ENCODE measurements at places on chromosomes 6 and 20.

DNA sequence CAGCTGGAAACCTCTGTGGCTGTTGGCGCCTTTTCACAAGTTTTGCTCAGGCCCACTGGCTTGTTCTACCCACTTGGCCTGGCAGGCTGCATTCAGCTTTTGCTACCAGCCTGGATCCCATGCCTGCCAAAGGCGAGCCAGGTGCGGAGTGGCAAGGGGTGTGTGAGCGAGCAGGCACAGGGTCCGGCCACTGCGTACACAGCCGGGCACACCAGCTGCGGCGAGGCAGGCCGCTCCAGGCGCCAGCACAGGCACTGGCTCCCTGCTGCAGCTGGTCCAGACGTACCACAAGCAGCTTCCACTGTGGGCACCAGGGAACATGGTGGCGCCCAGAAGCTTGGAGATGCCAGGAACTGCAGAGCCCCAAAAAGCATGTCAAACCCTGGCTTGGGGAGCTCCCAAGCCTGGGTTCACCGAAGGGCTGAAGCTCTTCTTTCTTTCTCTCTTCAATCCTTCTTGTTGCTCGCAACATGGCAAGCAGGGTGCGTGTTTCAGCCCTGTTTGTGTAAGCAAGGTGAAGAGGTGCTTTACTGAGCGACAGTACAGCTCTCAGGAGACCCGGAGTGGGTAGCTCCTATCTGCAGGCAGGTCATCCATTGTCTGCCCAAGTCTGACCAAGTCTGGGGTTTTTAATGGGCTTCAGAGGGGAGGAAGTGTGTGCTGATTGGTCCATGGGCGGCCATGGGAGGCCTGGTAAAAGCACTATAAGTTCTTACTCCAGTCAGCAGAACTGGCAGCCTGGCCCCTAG, 32.6 kb upstream of the GRM4 start:
- DNase-seq = no peak

GRCh38 chr6:163348789-163349680, 65.5 kb upstream of the QKI start:
- no peak for DNase-seq

DNA sequence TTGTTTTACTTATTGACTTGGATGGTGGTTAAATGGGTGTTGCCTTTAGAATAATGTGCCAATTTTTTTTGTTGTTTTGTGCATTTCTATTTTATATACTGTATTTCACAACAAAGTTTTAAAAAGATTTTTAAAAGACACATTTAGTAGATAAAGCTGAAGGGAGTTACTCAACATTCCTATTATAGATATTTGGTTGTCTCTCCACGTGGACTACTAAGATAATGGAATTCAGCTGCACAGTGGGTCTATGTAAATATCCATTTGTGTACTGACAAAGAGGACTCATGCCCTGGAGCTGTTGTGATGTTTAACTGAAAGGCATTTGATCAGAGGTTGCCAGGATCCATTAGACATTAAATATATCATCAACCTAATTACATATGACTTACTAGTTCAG, 23.2 kb upstream of the FAM135A start:
- no peak for DNase-seq

DNA sequence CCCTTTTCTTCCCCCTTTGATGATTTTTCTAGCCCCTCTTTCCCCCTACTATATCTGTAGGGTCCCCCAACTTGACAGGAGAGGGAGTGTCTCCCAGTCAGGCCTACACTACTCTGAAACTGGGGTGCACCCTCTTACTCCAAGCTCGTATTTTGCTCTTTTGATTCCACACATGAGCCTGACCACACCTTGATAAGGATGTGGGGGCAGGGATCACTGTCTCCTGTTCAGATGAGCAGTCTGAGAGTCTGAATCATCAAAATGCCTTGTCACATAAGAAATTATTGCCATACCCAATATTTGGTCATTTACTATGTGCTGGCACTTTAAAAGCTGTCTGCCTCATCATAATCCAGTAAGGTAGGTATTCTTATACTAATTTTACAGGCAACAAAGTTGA, 15.9 kb downstream of the PNPLA1 start:
- no peak for DNase-seq

DNA sequence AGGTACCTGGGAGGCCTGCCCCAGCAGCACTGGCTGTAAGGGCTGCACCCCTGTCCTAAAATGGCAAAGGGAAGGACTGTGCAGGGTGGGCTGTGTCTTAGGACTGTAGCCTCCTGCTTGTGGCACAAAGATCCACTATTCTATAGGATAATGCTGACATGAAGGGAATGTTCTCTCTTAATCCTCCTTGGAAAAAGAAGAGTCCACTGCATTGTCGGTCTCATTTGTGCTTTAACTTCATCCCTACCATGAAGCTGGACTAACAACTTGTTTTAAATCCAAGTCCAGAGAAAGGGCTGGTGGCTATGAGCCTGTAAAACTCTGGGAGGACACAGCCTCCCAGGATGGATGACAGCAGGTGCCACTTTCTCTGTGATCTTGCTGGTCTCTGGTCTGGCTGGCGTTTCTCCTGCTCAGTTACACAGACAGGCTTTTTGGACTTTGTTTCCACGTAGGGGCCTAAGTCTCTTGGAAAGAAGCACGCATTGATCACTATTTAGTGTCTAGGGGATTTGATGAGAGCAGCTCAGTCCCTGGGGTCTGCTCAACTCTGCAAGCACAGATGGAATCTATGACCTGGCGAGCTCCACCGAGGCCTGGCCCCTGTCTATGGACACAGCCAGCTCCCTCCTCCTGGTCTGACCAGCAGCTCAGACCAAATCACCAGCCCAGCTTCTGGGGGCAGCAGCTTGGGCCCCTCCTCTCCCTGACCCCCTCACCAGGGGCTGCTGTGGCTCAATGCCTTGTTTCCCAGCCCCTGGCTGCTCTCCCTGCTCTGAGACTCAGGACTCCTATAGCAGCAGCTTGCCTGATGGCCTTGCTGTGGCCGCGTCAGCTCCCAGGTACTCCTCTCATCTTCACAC, 4.8 kb downstream of the CST3 start:
- DNase-seq = no peak

- DNase-seq = no peak
Measured at GRCh38 chr20:20518263-20518662, 150.4 kb downstream of the INSM1 start.

GRCh38 chr6:84019842-84020211, 13.7 kb upstream of the MRAP2 start:
- DNase-seq = no peak

DNA sequence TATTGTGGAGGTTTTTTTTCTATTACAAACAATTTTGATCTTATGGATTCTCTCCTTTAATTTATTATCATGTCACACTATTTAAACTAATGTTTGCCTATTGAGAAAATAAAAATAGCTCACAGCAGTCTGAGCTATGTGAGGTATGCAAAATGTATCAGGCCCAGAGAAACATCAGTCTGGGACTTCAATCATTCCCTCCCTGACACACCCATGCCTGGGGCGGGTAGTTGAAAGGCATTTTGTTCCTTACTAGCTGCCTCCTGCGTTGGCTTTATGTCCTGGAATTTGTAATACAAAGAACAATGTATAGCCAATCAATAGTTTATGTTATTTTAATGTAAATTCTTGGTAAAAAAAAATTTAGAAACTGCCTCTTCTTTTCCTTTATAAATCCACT, 403.3 kb downstream of the EPM2A start:
- no peak for DNase-seq

DNA sequence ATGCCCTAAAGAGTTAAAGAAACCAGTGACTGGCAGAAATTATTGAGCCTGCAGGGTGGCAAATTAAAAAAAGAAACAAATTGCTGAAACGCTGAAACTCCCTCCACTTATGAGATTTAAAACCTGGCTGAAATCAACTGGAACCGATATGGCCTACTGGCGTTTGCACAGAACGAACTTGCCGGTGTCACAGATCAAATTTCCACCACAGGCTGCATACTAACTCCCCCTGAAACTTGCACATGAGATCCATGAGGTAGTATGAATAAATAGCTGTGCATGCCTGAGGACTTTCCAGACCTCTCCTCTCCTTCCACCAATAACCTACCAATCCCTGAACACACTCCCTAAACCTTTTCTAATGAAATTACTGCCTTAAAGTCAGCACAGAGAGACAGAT, 150.4 kb downstream of the RNGTT start:
- DNase-seq = no peak

GRCh38 chr6:101286146-101286545, 107.4 kb upstream of the GRIK2 start:
- no peak for DNase-seq

DNA sequence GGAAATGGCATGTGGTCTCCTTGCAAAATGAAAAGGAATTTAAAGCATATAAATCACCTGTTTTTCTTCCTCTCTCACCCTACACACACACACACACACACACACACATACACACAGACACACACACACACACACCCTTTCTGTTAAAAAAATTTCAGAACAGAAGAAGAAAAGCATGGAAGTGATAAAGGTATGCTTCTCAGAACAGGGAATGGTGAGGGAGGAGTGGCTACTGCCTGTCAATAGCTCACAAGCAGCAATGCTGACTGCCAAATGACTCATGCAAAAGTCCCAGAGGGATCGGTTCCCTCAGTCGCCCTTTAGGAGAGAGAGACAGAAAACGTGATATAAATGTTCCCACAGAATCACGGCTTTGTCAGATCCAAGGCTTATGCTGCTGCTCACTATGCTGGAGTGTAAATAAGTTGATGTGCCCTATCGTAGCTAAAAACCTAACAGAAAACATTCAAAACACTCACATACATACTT, 102.6 kb downstream of the IBTK start:
- no peak for DNase-seq

DNA sequence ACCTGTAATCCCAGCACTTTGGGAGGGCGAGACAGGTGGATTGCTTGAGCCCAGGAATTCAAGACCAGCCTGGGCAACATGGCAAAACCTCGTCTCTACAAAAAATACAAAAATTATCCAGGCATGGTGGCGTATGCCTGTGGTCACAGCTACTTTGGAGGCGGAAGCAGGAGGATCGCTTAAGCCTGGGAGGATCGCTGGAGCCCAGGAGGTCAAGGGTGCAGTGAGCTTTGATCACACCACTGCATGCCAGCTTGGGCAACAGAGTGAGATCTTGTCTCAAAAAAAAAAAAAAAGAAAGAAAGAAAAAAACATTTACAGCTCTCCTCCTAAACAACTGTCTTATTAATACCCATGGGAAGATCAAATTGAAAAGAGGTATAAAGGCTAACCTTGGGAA, 8.8 kb upstream of the MYMX start:
- no peak for DNase-seq

DNA sequence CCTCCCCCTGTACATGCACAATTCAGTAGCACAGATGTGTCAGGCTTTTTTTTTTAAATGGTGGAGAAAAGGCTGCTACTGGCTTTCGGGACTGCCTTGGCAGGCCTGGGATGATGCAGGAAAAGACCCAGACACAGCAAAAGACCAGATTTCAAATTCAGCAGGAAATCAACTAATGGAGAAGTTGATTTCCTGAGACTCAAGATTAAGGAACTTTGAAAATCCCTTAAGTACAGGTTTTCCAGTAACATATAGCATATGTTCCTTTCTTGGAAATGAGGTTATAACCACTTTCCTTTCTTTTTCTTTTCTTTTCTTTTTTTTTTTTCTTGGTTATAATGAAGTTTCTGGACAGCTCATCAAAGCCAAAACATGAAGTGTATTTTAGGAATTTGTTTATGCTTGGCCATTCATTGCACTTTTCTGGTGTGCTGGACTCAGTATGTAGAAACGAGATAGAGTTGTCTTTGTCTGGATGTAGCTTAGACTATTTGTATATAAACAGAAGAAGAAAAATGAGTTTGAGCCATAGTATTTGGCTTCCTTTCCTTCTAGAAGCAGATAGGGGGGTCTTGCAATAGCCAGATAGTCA, 119.4 kb downstream of the SASH1 start:
- no peak for DNase-seq

- DNase-seq = no peak
Measured at GRCh38 chr6:46323312-46323965, 152.7 kb upstream of the ENPP5 start.

DNA sequence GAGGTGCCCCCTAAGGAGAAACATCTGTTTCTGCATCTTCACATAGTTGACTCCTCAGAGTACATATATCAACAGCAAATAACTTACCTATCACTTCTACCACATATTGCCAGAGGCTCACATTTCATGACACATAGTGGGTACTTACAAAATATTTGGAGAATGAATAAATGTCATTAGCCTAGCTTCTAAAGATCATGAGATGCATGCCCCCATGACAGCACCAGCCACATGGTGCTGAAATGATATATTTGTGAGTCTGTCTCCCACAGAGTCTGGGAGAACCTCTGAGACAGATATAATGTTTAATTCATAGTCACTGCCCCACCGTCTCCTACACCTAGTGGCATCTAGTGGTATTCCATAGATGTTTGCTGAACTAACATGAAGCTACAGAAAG, 555.6 kb downstream of the KIF16B start:
- DNase-seq = no peak

GRCh38 chr20:37850724-37851355, 52.1 kb upstream of the VSTM2L start:
- DNase-seq = no peak

DNA sequence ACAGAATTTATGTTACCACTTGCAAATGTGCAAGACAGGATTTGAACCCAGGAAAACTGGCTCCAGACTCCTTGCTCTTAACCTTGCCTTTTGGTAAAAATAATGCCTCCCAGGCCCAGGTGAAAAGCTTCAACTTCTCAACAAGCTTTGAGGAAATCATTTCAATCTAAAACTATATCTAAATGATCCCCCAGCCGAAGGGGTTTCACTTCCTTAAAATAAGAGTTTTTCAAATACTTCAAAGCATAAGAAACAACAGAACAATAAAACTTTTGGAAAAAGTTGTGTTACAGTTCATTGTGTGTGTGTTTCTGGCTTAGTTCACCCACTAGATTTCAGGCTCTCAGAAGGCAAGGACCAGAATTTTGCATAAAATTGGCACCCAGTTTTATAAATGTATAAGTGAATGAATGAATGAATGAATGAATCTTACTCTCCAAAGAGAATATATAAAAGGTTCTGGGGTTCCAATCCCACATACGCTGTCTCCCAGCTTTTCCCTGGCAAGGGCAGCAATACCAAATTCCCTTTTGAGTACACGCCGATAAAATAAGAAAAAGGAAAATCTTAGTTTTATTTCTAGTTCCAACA, 5.4 kb downstream of the OR2H2 start:
- DNase-seq = no peak

- DNase-seq = no peak
Measured at GRCh38 chr6:113015249-113015648, 668.1 kb downstream of the RFPL4B start.

- DNase-seq = no peak
Measured at GRCh38 chr20:52830598-52830997, 141.6 kb upstream of the TSHZ2 start.

All from activated CD8-positive, alpha-beta memory T cell treated with anti-CD3 and anti-CD28 coated beads for 4 hours (primary cell).